ENCODE measurements at places on chromosomes 1 and 21. TPM values are rescaled to one million over a fixed set of nuclear protein-coding genes. Genes with fewer than 3 reads are reported as not detected.

GRCh38 chr21:25561668-25562641 lies 45.3 kb downstream of the MRPL39 start:
- H3K27ac ChIP-seq, result no peak overlapping the region
- no peak for DNase-seq
- H3K27me3 ChIP-seq, result no peaks in the 10 kb centered on the region
- peak overlapping the region; percentile 48 for H3K4me3 ChIP-seq
- H3K4me1 ChIP-seq, result 0 out of 2 replicates have a peak, but pooled peaks cover 2% of the 10 kb centered on the region
- H3K36me3 ChIP-seq, result no peaks in the 10 kb centered on the region

- H3K4me1 ChIP-seq, result peaks cover 8% of the 10 kb centered on the region
- no peaks in the 10 kb centered on the region for H3K27me3 ChIP-seq
- DNase-seq, result no peak
Observed at GRCh38 chr1:23408797-23409290, 15.7 kb downstream of the TCEA3 start.

DNA sequence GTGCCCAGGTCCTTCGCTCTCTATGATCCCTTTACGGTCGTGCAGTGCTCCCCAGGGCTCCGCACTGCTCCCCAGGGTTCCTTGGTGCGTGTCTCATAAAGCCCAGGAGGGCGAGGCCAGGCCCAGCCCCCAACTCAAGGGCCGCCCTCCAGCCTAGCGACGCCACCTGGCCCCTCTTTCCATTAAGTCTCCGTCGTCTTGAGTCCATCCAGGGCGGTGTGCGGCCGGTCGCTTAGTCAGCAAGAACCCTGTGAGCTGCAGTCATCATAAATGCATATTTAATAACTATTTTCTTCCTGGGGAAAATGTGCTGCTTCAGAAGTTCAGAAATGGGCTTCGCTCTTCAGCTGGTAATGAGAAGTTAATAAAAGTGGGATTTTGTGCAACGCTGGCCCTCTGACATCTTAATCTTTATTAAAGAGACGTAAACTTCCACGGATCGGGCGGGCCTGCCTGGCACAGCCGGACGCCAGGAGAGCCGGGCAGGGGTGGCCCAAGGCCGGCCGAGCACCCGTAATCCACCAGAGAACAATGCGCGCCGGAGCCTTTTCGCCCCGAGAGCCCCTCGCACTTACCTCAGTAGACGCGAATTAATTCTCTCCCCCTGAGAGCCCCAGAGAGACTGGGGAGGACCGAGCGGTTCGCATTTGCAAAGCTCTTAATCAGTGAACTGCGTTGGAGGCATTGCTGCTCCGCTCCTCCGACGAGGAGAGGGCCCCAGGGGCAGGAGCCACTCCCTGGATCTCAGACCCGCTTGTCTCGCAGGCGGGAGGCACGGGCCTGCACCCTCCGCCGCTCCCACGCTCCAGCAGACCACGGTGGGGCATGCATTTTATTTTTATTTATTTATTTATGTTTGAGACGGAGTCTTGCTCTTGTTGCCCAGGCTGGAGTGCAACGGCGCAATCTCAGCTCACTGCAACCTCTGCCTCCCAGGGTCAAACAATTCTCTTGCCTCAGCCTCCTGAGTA lies 188.3 kb upstream of the ARHGEF16 start:
- H3K4me3 ChIP-seq, result no peak overlapping the region
- H3K36me3 ChIP-seq, result no peaks in the 10 kb centered on the region
- no peak overlapping the region for H3K27ac ChIP-seq
- no peaks in the 10 kb centered on the region for H3K4me1 ChIP-seq
- DNase-seq, result no peak

- H3K4me3 ChIP-seq, result no peak overlapping the region
- H3K27ac ChIP-seq, result no peak overlapping the region
- H3K27me3 ChIP-seq, result no peaks in the 10 kb centered on the region
- DNase-seq, result no peak
- H3K36me3 ChIP-seq, result no peaks in the 10 kb centered on the region
Observed at GRCh38 chr1:15249081-15249480, 2.1 kb downstream of the FHAD1 start.

The ATP1A2 gene
- total RNA-seq, result 0.15 TPM

DNA sequence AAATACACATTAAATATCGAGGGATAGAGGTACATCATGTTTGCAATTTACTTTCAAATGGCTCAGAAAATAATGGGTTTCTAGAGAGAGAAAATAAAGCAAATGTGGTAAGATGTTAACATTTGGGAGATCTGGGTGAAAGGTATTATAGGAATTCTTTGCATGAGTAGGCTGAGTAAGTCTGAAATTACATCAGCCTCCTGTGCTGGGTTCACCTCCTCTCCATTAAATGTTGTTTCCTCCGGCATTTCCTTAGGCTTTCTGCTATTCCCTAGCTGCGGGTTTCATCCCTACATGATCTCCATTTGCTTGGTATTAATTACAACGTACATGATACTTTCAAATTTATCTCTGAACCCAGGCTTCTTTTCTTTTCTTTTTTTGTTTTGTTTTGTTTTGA lies 31.6 kb downstream of the ZMYND12 start:
- no peaks in the 10 kb centered on the region for H3K4me1 ChIP-seq
- DNase-seq, result no peak
- H3K4me3 ChIP-seq, result no peak overlapping the region
- no peaks in the 10 kb centered on the region for H3K27me3 ChIP-seq
- H3K27ac ChIP-seq, result no peak overlapping the region

The PPIH gene
- 78.5 TPM for total RNA-seq

The TP73 gene
- 4.7 TPM for total RNA-seq

The GPR37L1 gene
- 0.44 TPM for total RNA-seq

The CTSK gene
- total RNA-seq, result 4.4 TPM

DNA sequence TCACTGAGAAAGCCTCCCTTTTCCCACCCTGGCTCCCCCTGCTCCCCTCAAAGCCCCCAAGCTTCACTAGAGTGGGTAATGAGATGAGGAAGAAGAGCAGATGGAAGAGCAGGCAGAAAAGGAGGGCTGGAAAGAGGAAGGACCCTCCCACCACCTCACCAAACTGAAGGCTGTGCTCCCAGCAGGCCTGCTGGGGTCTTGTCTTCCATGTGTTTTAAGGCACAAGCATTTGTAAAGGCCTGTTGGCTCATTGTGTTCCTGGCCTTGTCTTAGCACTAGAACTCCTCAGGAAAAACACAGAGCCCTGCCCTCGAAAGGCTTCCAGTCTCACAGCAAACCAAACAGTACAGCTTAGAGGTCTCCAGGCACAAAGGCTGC lies 51.5 kb downstream of the TOMM20 start:
- peaks cover 56% of the 10 kb centered on the region for H3K4me1 ChIP-seq
- H3K27ac ChIP-seq, result peak overlapping the region; percentile 100
- no peak for DNase-seq
- no peaks in the 10 kb centered on the region for H3K27me3 ChIP-seq

DNA sequence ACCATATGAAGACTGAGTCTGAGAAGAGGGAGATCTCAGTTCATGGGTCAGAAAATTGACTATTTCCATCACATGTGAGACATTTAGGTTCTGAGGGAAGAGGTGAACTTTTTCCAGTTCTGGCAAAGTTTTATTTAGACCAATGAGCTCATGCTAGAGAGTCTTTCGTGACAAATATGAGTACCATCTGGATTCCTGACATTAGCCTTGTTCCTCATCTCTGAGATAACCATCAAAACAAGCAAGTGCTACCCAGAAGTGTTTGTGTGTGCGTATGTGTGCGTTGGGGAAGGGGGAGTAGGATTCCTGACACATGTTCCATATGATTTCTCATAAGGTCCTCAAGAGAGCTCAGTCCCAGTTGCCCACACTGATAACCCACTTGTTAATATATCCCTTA lies 120.6 kb downstream of the FASLG start:
- no peaks in the 10 kb centered on the region for H3K36me3 ChIP-seq
- H3K27me3 ChIP-seq, result peaks cover 2% of the 10 kb centered on the region
- H3K4me3 ChIP-seq, result no peak overlapping the region
- no peaks in the 10 kb centered on the region for H3K4me1 ChIP-seq

- no peaks in the 10 kb centered on the region for H3K27me3 ChIP-seq
- H3K4me3 ChIP-seq, result no peak overlapping the region
- H3K27ac ChIP-seq, result no peak overlapping the region
- no peak for DNase-seq
- no peaks in the 10 kb centered on the region for H3K4me1 ChIP-seq
- no peaks in the 10 kb centered on the region for H3K36me3 ChIP-seq
Observed at GRCh38 chr21:42056996-42057689, 14.0 kb upstream of the UMODL1 start.

GRCh38 chr1:34611571-34611970 lies 143.3 kb upstream of the GJB5 start:
- DNase-seq, result no peak
- no peaks in the 10 kb centered on the region for H3K4me1 ChIP-seq
- no peaks in the 10 kb centered on the region for H3K36me3 ChIP-seq

The TAGLN2 gene
- total RNA-seq, result 474 TPM

GRCh38 chr1:2144501-2145090 lies 50.0 kb downstream of the FAAP20 start:
- no peak for DNase-seq
- H3K27ac ChIP-seq, result no peak overlapping the region
- H3K27me3 ChIP-seq, result no peaks in the 10 kb centered on the region
- H3K4me1 ChIP-seq, result no peaks in the 10 kb centered on the region

- no peak overlapping the region for H3K4me3 ChIP-seq
- no peaks in the 10 kb centered on the region for H3K27me3 ChIP-seq
- H3K36me3 ChIP-seq, result no peaks in the 10 kb centered on the region
- H3K4me1 ChIP-seq, result no peaks in the 10 kb centered on the region
Observed at GRCh38 chr1:73472810-73473209, 725.2 kb downstream of the LRRIQ3 start.

DNA sequence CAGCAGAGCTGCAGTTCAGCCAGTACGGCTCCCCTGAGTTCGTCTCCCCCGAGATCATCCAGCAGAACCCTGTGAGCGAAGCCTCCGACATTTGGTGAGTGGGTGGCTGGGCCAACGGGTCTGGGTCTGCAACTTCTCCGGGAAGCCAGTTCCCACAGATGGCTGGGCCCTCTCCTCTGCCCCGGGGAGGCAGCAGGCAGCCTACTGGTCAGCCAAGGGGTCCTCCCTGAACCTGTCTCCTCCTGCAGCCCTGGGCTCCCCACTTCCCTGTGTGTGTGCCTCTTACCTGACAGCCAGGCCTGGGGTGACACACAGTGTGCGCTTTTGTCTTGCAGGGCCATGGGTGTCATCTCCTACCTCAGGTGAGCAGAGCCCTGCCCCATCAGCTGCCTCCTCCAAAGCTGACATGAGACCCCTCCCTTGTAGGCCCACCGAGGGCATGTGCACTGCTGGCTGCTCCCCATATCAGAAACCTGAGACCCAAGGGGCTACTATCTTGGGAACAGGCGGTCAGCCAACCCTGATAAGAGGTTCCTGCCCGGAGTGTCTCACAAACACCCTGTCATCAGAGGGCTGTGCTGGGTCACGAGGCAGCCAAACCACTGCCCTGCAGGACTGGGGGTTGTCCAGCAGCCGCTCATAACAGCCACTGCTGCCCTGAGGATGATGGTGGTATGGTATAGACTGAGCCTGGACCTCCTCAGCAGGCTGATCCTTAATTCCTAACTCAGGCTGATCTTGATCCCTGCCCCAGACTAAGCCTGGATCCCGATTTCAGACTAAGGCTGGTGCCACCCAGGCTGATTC lies 37.6 kb downstream of the TRIM11 start:
- H3K27me3 ChIP-seq, result no peaks in the 10 kb centered on the region
- H3K36me3 ChIP-seq, result no peaks in the 10 kb centered on the region
- H3K4me1 ChIP-seq, result peaks cover 14% of the 10 kb centered on the region
- H3K4me3 ChIP-seq, result no peak overlapping the region
- no peak overlapping the region for H3K27ac ChIP-seq
- no peak for DNase-seq

- no peak for DNase-seq
- no peaks in the 10 kb centered on the region for H3K36me3 ChIP-seq
- H3K27me3 ChIP-seq, result no peaks in the 10 kb centered on the region
- no peak overlapping the region for H3K4me3 ChIP-seq
- no peaks in the 10 kb centered on the region for H3K4me1 ChIP-seq
Observed at GRCh38 chr1:31834501-31834900, 18.7 kb upstream of the SPOCD1 start.

DNA sequence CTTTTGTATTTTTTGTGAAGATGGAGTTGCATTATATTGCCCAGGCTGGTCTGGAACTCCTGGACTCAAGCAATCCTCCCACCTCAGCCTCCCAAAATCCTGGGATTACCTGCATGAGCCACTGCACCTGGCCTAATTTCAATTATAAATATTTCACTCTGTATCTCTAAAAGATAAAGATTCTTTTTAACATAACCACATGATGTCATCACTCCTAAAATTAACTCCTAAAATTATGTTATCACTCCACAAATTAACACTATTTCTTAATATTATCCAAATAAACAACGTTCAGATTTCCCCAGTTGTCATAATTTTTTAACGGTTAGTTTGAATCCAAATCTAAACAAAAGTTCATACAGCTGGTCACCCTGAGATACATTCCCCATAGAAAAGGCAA lies 43.0 kb downstream of the DESI2 start:
- no peak overlapping the region for H3K27ac ChIP-seq
- DNase-seq, result no peak
- no peaks in the 10 kb centered on the region for H3K4me1 ChIP-seq
- no peak overlapping the region for H3K4me3 ChIP-seq
- no peaks in the 10 kb centered on the region for H3K27me3 ChIP-seq
- peaks cover 5% of the 10 kb centered on the region for H3K36me3 ChIP-seq

The PRDM16 gene
- total RNA-seq, result 22.3 TPM

DNA sequence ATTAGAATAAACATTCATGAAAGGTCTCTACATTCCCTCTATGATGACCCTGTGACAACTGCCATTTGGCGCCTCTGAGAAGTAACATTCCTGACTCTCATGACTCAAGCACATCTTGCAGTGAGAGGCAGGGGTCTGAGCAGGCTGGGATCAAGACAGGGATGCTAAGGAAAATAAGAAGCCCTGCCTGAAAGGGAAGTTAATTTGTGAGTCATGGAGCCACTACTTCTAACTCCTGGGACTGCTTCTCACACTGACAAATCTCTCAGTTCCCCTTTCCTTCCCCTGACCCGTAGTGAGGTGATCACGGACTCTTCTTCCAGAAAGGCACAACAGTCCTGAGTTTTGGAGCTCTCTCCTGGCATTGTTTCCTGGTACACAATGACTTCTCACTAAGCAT lies 231.9 kb downstream of the TNR start:
- H3K36me3 ChIP-seq, result no peaks in the 10 kb centered on the region
- H3K4me3 ChIP-seq, result no peak overlapping the region
- no peak overlapping the region for H3K27ac ChIP-seq
